ENCODE measurements at places on chromosomes 7 and 10.

DNA sequence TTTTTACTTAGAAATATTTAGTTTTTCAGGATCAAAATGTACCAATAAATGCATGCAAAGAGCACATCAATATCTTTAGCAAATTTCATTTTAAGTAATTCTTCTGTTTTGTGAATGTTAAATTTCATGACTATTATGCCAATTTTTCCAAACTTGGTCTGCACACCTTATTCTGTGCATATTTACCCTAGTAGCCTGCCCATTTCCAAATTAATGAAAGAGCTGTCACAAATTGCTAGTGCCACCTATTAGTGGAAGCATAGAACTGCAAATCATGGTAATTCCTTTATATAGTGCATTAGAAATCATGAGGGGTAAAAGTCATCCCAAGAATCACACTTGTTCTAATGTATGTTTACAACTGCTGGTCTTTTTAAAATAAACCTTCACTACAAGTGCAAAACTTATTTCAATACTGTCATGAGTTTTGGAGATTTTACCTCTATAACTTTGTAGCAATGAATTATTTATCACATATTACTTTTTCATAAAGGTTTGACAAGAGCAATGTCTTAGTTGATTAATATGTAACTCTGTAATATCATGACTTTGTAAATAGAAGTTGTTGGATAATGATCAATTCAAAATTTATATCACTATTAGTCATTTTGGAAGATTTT lies 5.7 kb downstream of the SEMA3A start:
- no peak for DNase-seq

DNA sequence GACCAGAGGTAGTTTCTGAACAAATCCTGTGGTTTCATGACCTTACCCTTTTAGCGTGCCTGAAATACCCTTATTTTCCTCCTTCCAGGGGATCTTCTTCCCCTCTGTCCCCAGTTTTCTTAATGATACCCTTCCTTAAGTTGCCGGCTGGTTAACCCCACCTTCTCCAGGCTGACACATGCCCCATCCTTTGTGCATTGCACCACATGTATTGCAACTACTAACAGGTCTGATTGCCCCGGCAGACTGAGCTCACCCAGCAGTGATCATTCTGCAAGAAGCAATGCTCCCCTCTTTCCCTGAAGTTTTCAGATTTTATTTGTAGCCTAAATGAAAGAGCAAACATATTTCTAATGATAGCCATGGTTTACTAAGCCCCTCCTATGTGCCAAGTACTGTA lies 108.2 kb downstream of the HIP1 start:
- DNase-seq: no peak

- DNase-seq: no peak
Measured at GRCh38 chr10:114604357-114605130, 53.5 kb downstream of the ABLIM1 start.

DNA sequence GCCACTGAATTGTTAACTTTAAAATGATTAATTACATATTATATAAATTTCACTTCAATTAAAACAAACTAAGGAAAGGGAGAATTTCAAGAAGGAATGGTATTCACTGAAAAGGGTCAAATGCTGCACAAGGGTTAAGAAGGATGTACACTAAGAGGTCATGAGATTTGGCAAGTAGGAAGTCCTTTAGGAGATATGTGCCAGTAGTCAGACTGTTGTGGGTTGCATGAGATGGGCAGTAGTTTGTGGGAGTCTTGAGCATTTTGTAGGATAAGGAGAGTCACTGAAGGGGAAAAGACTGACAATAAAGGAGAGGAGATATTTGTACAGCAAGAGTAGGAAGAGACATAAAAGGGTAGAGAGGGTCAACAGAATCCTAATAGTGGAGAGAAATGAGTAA lies 12.4 kb upstream of the PTPN12 start:
- no peak for DNase-seq

GRCh38 chr7:2473496-2474180 lies 2.6 kb downstream of the GRIFIN start:
- DNase-seq: no peak

- DNase-seq: no peak
Measured at GRCh38 chr7:121304102-121304658, 24.6 kb upstream of the WNT16 start.

DNA sequence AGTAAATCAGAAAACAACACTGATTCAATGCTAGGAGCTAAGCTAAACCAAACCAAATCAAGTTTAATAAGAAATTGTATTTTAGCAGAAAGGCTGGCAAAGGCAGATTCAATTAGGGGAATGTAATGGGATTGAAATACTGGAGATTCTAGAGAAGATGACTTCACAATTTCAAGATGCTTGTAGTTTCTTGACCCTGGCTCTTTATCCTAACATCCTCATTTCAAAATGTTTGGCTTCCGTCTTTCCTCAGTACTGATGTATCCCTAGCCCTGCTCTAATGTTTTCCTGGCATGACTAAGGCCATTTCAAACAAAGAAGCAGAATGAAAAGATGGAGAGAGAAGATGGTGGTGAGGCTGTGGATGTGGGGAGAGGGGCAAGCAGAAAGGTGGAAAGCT lies 2.7 kb upstream of the JCAD start:
- no peak for DNase-seq

DNA sequence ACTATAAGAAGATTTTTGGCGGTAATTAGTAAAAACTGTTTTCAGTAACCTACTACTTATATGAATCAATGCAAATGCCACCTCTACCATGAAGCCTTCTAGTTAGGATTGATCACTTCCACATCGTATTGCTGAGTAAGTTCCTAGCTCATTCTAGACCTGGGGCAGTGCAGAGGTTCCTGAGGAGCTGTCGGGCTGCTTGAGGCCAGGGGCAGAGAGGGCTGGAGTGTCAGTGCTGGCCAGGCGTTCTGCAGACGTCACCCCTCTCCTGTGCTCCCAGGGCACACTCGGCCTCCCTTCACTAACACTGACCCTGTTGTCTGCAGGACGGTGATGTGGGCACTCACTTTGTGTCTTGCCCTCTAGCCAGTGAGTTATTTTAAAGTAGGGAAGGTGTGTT lies 275.7 kb downstream of the CELF2 start:
- no peak for DNase-seq

DNA sequence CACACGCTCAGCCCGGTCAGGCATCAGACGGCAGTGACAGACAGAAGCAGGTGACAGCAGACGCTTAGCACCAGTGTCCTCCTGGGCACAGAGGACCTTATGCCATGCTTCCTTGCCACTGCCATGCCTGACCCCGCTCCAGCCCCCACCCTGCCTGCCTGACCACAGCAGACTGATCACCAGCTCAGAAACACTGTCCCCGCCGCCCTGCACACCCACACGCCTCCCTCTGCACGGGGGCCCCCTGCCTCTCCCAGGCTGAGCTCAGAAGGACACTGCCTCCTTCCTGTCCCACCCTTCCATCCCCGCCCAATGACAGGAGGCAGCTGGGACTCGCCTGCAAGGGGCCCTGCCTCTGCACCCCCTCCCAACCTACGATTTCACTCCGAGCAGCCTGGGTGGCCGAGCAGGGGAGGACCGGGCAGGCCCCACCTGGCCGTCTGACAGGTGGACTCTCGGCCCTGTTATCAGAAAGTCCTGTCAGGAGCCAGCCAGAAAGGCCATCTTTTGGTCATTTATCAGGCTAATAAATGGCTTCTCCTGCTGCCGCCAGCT lies 183.4 kb downstream of the ELFN1 start:
- peak; percentile 18 for DNase-seq

GRCh38 chr7:99357701-99358490 lies 16.6 kb upstream of the ARPC1B start:
- no peak for DNase-seq

DNA sequence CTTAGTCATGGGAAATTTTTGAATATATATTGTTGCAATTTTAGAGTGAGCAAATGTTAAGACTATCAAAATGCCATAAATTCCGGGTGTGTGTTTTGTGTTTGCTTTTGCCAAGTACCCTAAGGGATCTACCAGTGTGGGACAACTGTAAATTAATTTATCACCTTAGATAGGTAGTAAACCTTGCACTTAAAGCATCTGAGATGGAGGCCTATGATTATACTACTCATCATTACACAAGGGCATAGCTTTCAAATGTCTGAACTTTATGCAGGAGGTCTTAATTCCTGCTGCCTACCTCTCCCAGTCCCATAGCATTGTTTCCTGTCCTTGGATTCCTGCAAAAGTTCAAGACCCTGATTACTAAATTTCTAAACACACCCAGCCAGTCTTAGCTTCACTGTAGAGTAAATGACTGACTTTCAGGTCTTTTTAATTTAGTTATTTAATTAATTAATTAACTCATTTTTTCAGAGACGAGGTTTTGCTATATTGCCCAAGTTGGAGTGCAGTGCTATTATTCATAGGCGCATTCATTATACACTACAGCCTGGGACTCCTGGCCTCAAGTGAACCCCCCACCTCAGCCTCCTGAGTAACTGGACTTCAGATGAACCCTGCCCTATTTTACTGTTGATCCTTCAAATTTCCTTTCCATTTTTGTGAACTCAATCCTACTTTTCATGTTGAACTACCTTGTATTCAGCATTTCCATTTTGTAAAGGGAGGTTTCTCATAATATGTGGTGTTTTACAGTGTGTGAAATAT lies 47.0 kb downstream of the THSD7A start:
- DNase-seq: no peak

- peak; percentile 14 for DNase-seq
Measured at GRCh38 chr7:3301831-3302618, 973 bp downstream of the SDK1 start.

- no peak for DNase-seq
Measured at GRCh38 chr7:32318300-32319011, 171.7 kb downstream of the LSM5 start.

GRCh38 chr10:10533437-10533836 lies 484.2 kb upstream of the CELF2 start:
- no peak for DNase-seq

- DNase-seq: no peak
Measured at GRCh38 chr10:1151076-1152033, 95.2 kb downstream of the WDR37 start.

DNA sequence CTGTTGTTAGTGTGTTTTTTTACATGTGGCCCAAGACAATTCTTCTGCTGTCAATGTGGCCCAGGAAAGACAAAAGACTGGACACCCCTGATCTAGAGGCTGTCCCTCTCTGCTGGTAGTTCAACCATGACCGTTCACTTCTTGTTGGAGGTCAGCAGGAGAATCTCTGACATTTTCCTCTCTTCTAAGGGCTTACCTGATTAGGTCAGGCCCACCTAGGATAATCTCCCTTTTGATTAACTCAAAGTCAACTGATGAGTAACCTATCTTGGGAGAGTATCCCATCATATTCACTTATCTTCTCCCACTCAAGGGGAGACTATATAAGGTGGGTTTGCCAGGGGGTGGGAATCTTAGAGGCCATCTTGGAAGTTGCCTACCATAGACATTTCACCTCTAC lies 135.2 kb downstream of the BUB3 start:
- DNase-seq: no peak

DNA sequence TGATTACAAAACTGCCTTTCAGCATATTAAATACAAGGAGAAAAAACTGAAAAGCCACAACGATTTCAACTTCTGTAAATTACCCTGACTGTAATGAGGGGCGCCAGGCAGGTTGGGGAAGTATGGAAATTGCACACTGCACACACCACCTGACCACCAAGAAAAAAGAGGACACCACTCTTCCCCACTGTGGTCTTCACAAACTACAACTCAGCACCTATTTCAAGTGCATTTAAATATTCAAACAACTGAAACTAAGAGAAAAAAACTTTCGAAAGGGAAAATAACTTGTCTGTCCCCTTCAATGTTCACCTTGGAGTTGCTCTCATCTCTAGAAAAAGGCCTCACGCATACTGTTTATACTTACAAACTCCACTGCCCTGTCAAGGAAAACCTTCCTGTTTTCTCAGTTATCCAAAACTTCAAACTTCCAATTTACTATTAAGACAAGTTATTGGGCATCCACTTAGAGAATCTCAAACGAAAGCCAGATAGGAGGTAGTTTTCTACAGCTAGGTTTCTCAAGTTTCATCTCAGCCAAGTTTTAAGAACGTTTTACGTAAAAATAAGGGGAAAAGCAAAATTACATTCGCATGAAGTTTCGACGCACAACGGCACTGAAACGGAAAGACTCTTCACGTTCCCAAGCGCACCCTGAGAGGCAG lies 1.4 kb downstream of the LARP4B start:
- no peak for DNase-seq

DNA sequence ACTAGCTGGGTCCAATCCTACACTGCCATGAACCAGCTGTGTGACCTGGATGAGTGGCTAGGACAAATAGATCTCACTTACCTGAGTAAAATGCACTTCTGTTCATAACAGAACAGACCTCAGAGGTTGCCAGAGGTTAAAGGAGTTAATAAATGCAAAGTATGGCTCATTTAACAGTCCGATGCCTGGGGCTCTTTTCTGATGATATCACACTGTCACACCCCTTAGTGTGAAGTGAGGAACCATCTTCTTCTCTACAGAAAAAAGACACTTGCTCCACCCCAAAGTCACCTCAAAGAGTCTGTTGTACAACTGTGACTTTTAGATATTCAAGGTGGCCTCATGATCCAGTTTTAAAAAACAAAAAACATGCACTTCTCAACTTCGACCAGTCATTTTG lies 21.5 kb upstream of the TARP start:
- DNase-seq: no peak

GRCh38 chr10:62819141-62819920 lies 3.2 kb upstream of the EGR2 start:
- no peak for DNase-seq

DNA sequence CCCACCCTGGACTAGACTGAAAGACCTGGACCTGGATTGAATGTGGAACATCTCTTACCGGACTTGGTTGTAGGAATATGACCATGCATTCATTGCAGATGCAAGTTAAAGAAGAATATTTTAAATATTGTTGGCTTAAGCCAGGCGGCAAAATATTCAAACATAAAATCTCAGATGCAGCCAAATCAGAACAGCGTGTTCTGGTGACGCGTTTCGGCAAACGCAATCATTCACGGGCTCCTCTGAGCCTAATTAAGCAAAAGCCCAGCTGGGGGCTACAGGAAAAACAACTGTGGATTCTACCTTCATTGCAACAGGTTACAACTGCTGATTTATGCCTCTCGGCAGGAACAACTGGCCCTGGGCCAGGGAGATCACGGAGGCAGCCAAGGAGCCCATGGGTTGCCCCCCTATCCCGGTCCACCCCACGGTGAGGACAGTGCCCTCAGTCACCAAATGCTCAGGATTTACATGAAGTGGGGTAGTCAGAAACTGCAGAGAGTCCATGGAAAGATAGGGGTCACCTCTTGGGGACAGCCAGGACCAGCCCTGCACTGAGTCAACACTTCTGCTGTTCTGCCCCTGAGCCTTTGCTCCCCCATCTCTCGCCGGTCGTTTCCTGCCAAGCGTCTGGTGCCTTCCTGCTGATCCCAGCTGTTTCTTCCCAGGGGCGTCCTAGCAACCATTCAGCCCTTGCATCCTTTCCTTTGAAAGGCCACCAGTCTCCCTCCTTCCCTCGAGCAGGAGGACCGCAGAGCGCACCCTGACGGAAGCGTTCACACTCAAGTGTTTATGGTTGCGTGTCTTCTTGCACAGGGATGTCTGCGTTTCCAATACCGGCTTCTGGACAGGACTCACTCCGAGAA lies 64.4 kb upstream of the SFMBT2 start:
- DNase-seq: peak; percentile 20

- no peak for DNase-seq
Measured at GRCh38 chr10:87878664-87879459, 15.4 kb downstream of the PTEN start.

GRCh38 chr10:132590094-132590751 lies 52.6 kb downstream of the INPP5A start:
- DNase-seq: no peak

Data from left colon (tissue), 2 donors.